Stomach (tissue), 19 donors: ENCODE measurements at places on chromosomes 12 and 14.

DNA sequence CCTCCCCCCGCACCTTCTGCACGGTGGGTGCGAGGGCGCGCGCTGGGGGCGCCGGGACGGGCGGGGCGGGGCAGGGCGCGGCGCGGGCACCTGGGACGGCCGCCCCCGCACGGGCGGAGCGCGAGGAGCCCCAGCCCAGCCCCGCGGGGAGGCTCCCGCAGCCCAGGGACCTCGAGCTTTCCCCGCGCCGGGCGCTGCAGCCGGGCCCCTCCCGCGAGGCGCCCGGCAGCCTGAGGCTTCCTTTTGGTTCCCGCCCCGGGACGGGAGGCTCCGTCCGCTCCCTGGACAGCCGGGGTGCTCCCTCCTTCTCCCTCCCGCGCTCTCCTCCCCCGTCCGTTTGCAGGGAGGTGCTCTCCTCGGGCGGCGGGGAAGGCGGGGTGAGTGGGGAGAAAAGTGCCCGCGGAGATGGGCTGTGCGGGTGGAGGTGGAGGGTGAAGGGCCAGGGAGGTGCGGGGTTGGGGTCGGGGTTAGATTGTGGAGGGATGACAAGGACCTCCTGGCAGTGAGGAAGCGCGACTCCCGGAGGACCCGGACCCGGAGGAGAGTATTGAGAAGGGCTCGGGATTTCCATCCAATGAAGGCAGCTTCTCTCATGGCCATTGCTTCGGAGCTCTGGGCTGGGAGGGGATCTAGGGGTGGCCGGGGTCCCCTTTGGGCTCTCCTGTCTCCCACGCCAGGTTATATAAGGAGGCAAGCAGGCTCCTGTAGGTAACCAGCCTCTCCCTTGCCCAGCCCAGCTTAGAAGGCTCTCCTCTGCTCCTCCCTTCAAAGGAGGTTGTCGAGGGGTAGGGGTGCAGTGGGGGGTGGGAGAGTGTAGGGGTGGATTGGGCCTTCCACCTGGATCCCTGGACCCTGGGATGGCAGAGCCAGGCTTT lies 645 bp downstream of the JDP2 start:
- peak; percentile 67 for DNase-seq

GRCh38 chr12:76449016-76449415 lies 100.8 kb upstream of the BBS10 start:
- no peak for DNase-seq

GRCh38 chr14:92173668-92174067 lies 51.9 kb downstream of the CPSF2 start:
- DNase-seq = no peak

DNA sequence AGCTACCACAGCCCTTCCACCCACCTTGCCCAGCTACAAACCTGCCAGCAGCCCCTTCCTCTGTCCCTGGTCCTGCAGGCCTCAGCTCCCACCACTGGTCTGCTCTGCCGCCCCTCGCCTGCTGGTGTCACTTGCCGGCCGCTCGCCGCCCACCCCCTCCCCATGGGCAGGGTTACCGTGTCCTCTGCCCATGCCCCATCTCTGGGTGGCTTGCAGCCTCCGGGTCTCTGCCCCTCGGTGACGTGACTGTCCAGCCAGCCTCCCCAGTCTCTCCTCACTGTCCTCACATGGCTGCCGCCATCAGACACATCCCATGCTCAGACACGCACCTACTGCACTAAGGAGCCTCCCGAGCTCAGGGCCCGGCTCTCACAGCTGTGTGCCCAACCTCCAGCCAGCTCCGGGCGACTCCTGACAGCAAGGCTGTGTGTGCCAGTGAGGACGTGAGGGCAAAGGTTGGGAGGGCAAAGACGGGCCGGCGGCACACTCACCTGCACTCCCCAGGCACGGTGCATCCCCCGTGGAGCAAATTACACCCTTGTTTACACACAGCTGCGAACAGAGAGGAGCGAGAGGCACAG lies 13.4 kb downstream of the JAG2 start:
- no peak for DNase-seq

DNA sequence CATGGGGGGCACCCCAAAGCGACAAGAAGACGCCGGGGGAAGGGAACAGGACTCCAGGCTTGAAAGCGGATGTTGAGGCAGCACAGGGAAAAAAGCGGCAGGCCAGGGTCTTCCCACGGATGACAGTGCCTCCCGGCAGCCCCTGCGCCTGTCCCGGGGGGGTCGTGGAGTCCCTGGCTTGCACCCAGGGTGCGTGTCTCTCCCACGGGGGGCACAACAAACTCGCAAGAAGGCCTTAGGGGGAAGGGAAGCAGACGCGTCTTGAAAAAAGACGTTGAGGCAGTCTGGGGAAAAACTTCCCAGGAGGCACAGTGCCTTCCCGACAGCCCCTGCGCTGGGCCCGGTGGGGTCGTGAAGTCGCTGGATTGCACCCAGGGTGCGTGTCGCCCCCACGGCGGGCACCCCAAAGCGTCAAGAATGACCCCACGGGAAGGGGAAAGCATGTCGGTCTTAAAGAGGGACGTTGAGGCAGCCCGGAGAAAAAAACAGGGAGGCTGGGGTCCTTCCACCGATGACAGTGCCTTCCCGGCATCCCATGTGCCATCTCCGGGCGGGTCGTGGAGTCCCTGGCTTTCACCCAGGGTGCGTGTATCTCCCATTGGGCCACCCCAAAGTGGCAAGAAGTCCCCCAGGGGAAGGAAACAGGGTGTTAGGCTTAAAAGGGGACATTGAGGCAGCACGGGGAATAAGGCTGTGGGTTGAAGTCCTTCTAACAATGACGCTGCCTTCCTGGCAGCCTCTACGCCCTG lies 159.9 kb upstream of the ALG10B start:
- DNase-seq = no peak
